ENCODE measurements at places on chromosomes 1 and 21.

DNA sequence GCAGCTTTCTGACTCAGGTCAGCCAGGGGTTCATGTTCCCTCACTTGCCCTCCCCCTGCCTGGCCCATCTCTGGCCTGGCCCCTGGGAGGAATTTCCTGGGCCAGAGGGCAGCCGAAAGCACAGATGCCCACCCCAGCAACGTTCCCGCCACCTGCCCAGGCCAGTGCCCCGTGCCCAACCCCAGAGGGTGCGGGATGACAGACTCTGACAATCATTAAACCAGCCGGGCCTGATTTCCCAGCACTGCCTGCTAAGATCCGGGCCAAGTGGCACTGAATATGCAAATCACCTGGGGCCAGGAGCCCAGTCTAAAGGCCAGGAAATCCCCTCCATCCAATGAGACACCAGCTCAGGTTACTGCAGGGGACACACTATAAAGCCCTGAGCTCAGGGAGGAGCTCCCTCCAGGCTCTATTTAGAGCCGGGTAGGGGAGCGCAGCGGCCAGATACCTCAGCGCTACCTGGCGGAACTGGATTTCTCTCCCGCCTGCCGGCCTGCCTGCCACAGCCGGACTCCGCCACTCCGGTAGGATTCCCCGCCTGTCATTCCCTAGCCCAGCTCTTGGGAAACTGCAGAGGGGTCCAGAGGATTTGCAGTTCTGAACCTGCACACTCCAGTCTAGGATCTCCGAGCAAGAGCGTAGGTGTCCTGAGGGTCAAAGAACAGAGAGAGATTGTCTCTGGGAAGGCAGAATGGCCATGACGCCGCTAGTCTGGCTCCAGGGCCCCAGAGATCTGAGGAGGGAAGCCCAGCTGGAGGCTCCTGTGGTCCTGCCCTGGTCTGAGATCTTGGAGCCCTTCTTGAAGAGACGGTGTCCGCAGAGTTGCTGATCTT, at the start of gene ELF3:
Gene ELF3 (plus strand): TSS at position 408 of the 836 bp plus-strand sequence. CDS start 550 bp downstream, outside the sequence.
- no peak for DNase-seq

- DNase-seq, result no peak
These were observed 35.1 kb upstream of the TINAGL1 start for GRCh38 chr1:31541194-31541593.

DNA sequence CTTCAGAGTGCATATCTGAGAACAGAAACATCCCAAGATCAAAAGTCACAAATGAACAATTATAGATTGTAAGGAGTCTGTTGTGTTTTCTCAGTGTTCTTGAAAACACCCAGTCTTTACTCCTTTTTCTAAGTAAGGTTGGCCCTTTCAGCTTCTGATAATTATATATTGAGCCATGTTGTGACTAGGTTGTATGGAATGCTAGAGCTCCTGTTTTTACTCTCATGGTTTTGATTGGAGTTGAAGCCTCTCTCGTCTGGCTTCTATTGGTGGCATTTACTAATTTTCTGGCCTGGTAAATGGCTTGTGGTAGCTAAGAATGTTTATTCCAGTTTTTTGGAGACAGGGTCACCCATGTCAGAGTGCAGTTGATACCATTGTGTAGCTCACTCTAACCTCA, 84.7 kb downstream of the NDUFS5 start:
- DNase-seq, result no peak

GRCh38 chr1:53558739-53559315, 99.6 kb downstream of the DMRTB1 start:
- no peak for DNase-seq

DNA sequence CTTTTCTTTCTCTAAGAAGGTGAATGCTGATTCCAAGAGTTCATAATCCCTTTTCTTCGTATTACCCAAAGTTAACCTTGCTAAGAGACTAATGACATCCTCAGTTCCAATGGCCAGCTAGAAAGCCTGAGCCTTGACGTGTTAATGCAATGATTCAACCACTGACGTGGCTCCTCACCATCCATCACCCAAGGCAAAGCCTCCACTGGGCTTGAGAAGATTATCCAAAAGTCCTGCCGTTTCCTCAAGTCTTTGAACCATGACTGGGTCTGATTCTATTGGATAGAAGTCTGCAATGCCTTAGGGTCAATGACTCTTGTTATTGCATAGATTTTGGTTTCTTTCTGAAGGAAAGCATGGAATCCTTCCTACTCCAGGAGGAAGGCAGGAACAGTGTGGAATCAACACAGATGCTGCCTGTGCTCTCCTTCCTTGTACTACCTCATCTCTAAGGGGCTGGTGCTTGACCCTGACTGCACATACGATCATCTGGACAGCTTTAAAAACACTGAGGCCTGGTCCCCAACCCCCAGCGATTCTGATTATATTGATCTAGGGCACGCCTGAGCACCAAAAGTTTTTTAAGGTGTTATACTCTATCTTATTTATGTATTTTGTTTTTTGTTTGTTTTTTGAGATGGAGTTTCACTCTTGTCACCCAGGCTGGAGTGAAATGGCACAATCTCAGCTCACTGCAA, 69.3 kb upstream of the ANGPTL1 start:
- no peak for DNase-seq

GRCh38 chr1:35706846-35707600, 11.7 kb downstream of the C1orf216 start:
- DNase-seq, result peak; percentile 17

GRCh38 chr1:30638811-30639210, 84.6 kb downstream of the MATN1 start:
- DNase-seq, result no peak

Data from CD4-positive, alpha-beta T cell treated with Interleukin-15 for 4 hours (primary cell).